ENCODE measurements at places on chromosomes 2 and 18.

DNA sequence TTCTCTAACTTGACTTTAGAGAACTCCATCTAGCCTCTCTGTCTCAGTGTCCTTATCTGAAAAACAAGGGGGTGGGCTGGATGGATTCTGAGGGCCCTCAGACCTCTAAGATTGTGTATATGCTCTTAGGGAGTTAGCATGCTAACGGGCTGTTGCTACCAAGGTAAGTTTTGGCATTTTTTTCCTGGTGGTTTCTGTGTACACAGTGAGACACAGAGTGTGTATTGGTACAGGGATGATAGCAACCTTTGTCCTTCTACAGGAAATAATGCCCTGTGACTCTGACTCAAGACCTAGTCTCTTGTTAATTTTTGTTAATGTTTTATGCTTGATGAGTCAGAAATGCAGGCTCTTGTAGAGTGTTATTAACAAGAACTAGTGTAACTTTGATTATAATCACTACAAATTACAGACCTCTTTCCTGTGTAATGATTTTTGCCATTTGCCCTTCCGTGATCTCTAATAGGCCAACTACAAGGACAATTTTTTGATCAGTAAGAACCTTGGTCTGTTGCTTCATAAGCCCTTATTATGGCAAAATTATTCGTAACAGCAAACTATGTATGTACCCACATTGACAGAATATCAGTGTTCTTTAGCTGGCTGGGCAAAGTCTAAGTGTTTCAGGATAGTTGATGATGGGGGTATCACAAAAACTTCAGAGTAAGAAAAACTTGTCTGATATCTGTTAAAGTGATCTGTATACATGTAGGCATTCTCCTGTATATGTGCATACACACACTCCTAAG, 89.7 kb downstream of the SPTBN1 start:
- no peak for DNase-seq

- no peak for DNase-seq
These were observed 43.1 kb downstream of the HPCAL1 start for GRCh38 chr2:10345813-10346212.

DNA sequence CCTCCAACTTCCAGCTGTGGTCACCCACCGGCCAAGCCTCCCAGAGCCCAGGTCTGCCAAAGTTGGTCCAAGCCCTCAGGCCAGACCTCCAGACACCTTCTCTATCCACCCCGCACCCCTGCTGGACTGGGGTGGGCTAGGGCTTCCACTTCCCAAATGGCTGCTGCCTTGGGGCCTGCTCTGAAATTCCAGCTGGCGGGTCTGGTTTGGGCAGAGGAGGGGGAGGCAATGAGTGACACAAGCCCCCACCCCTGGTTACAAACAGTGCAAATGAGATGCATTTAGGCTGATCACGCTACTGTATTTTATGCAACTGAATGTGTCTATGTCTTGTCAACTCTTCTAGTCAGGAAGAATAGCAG, 14.6 kb downstream of the POU3F3 start:
- no peak for DNase-seq

DNA sequence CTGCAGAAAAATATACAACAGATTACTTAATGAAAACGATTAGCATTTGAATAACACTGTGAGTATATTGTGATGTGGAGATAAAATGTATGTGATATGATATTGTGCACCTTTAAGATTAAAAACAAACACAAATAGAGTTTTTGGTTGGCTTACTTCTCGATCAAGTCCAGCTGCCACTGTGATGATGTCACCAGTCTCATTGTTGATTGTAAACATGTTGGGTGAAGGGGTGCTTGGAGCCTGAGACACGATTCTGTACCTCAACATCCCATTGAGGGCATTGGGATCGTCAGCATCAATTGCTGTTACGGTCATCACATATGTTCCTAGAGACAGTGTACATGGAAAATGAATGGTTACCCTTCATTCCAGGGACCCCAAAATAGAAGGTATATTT, 174.1 kb downstream of the CDH2 start:
- DNase-seq = no peak

DNA sequence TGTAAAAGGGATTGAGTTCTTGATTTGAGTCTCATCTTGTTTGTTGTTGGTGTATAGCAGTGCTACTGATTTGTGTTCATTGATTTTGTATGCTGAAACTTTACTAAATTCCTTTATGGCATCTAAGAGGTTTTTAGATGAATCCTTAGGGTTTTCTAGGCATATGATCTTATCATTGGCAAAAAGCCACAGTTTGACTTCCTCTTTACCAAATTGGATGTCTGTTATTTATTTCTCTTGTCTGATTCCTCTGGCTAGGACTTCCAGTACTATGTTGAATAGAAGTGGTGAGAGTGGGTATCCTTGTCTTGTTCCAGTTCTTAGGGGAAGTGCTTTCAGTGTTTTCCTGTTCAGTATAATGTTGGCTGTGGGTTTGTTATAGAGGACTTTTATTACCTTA, 4.8 kb downstream of the ANKAR start:
- DNase-seq = no peak

- no peak for DNase-seq
These were observed 126.7 kb upstream of the OTX1 start for GRCh38 chr2:62923881-62924280.

GRCh38 chr2:150156876-150157275, 330.6 kb downstream of the RND3 start:
- no peak for DNase-seq

DNA sequence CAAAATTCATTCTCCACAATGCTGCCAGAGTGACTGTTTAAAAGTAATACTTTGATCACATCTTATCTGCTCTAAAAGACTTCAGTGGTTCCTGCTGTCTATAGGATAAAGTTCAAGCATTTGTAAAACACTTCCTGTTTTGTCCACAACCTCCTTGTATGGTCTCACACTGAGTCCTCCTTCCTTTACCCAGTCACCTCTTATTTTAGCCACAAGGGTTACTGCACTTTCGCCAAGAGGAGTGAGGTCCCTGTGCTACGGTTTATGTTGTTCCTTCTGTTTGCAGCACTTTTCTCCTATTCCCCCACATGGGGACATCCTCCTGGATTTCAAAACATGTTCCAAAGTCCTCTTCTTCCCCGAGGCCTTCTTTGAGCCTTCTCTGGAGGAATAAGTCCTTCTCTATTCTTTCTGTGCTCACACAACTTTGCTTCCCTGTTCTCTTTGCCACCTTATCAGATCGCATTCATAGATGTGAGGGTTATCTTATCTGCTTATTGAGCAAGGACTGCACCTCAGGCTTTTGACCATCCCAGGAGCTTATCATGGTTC, 112.2 kb upstream of the NABP1 start:
- no peak for DNase-seq

Measured in DMS79 treated with DMSO at 0.1 percent for 48 hours (cell line).